HFFc6 (cell line): ENCODE measurements at places on chromosomes 3 and 15. TPM values are rescaled to one million over a fixed set of nuclear protein-coding genes. Genes with fewer than 3 reads are reported as not detected.

GRCh38 chr15:28026221-28026620 is 72.9 kb downstream of the OCA2 start:
- DNase-seq: no peak

- DNase-seq: no peak
Observed at GRCh38 chr3:21738935-21739702, 11.9 kb downstream of the ZNF385D start.

DNA sequence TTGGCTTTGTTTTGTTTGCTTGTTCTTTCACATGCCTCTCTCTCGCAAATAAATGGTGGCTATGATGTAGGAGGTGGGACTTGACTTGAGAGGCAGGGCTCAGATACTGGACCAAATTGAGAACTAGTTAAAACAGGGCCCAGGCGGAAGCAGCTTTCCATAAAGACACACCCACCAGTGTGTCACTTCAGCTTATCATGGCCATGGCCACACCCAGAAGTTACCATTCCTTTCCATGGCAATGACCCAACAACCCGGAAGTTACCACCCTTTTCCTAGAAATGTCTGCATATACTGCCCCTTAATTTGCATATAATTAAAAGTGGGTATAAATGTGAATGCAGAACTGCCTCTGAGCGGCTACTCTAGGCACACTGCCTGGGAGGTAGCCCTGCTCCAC is 62.6 kb upstream of the CNTN4 start:
- no peak for DNase-seq

- no peak for DNase-seq
Observed at GRCh38 chr3:82505079-82505756, 743.8 kb upstream of the GBE1 start.

Gene P2RY14
- not detected in 2 replicates for total RNA-seq

- DNase-seq: no peak
Observed at GRCh38 chr3:18442756-18443664, 17.9 kb upstream of the SATB1 start.

GRCh38 chr3:58754074-58754473 is 87.5 kb upstream of the FAM3D start:
- DNase-seq: no peak

Gene GOLGA8S
- total RNA-seq: 0.06 to 0.08 TPM in 2 of 3 replicates, not detected in the other

DNA sequence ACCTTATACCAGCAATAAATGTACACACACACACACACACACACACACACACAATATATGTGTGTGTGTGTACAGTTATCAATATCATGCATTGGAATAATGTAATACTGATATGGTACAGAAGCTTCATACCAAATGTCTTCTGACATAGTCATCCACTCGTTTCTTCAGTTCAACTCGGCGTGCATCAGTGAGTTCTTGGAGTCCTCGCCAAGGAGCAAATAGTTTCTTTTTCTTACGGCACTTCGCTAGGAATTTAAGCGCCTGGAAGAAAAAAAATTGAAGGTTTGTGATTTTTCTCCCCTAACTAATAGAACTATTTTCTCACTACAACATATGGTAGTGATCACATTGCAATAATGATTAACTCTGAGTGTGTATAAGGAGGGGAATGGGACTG is 32.1 kb upstream of the GOLGB1 start:
- DNase-seq: no peak
